ENCODE measurements at places on chromosomes 2 and 18. TPM values are rescaled to one million over a fixed set of nuclear protein-coding genes. Genes with fewer than 3 reads are reported as not detected.

MOB4 gene
- 35.1 TPM for total RNA-seq

C2orf15 gene
- 1.6 TPM for total RNA-seq

UBE2F gene
- 84.0 TPM for total RNA-seq

FAP gene
- total RNA-seq = 3.2 TPM

IMP4 gene
- total RNA-seq = 139 TPM

MARCO gene
- not detected for total RNA-seq

MLPH gene
- 7.8 TPM for total RNA-seq

LOXL3 gene
- 0.56 TPM for total RNA-seq

NOSTRIN gene
- total RNA-seq = 0.42 TPM

SLC5A7 gene
- not detected for total RNA-seq

FZD7 gene
- total RNA-seq = 6.8 TPM

Data from airway epithelial cell (primary cell).